ENCODE measurements at places on chromosomes 5 and 9.

GRCh38 chr9:121700165-121700831 is 48.9 kb downstream of the DAB2IP start:
- no peak for DNase-seq

- no peak for DNase-seq
Measured at GRCh38 chr5:56722317-56722716, 93.0 kb upstream of the MAP3K1 start.

DNA sequence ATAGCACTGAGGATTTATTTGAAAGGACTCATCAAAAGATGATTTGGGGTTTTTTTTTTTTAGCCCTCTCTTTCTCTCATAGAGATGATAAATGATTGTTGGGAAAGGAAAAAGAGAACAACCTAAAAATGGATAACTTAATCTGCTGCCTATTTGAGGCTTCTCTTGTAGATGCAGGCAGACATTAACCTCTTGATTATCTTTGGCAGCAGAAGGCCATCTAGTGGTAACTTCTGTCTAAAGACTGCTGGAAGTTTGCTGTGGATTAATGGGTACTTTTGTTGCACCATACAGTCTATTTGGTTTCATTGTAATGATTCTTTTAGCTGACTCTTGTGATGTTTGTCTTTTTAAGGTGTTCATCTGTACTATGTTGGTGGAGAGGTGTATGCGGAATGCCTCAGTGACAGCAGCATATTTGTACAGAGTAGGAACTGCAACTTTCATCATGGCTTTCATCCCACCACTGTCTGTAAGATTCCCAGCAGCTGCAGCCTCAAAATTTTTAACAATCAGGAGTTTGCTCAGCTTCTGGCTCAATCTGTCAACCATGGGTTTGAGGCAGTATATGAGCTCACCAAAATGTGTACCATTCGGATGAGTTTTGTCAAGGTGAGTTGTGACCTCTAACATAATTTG is 18.8 kb downstream of the SMIM32 start:
- no peak for DNase-seq

GRCh38 chr5:131525805-131526204 is 109.2 kb downstream of the RAPGEF6 start:
- DNase-seq = no peak

DNA sequence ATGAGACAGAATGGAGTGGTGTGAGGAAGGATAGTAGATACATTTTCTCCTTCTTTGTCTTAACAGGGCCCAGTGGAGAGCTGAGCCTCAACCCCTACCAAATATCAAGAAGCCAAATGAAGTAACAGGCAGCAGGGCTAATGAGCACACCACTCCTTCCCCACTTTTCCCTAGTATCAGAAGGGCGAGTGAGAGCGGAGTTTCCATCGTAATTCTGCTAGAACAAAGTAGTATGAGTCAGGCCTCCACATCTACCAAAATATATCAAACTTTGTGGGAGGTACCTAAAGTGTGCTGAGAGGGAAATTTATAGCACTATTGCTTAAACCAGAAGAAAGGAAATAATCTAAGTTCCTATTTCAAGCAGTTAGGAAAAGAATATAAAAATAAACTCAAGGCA is 769.0 kb upstream of the RGMB start:
- DNase-seq = no peak

DNA sequence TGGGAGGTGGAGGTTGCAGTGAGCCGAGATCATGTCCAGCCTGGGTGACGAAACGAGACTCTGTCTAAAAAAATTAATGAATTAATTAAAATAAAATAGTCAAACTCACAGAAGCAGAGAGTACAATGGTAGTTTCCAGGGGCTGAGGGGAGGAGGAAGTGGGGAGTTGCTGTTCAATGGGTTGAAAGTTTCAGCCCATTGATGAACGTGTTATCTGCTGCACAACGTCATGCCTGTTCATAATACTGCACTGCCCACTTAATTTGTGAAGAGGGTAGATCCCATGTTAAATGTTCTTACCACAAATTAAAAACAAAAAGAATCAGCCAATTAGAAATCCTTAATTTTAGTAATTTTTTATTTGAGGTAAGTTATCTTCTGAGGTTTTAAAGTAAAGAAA is 16.4 kb upstream of the RUFY1 start:
- DNase-seq = peak; percentile 16

GRCh38 chr9:79116709-79117108 is 455.1 kb upstream of the TLE4 start:
- no peak for DNase-seq

GRCh38 chr9:134251296-134252069 is 74.8 kb upstream of the RXRA start:
- DNase-seq = no peak

- no peak for DNase-seq
Measured at GRCh38 chr5:175288048-175288621, 155.8 kb downstream of the DRD1 start.

DNA sequence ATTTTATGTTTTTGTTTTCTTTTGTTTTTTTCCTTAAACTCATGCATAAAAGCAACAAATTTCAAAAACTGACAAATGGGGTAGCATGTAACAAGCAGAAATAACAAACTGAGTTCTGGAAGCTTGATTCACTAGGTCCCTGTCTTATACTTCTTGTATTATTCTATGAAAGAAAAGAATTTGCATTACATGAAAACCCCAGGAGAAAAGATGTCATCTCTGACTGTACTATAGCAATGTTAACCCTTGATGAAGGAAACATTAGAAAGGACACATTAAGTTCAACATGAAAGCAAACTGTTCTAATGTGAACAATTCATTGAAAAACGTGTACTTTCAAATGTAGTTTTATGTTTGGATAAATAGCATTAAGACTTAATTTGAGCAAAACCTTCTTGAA is 9.2 kb downstream of the RAB14 start:
- DNase-seq = no peak

- no peak for DNase-seq
Measured at GRCh38 chr9:70954126-70954525, 167.3 kb downstream of the TRPM3 start.

DNA sequence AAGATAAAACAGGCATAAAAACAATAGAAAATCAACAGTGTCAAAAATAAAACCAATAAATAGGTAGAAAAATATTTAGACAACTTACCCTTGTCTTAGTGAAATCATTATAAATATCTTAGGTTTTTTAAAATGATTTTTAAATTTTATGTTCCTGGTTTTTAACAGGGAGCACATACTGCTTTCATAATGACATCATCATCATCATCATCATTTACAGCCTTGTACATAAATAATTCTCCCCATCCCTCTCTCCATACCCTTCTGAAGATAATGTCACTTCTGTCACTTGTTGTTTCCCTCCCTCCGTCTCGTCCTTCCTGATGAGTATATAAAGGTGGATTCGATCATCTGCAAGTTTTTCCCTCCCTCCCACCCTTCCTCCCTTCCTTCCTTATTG is 56.6 kb downstream of the CDH9 start:
- no peak for DNase-seq

GRCh38 chr5:7492371-7492770 is 96.4 kb downstream of the ADCY2 start:
- DNase-seq = no peak

GRCh38 chr5:53087621-53088121 is 21.9 kb downstream of the MOCS2 start:
- DNase-seq = no peak

DNA sequence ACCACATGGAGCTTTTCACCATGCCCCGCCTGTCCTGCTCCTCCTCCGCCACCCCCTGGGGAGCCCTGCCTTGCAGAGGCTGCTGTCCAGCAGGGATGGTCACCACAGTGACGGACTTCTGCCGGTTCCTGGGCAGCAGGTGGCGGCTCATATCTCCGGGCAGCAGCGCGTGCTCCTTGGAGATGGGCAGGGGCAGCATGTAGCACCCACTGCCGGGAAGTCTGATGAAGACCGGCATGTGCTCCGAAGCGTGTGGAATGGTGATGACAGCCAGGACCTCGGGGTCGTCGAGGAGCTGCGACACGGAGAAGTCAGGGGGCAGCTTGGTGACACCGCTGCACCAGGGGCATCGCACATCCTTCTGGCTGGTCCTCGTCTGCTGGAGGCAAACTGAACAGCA is 19.2 kb downstream of the PLGRKT start:
- DNase-seq = no peak

GRCh38 chr5:52997424-52997823 is 8.3 kb downstream of the ITGA2 start:
- no peak for DNase-seq

GRCh38 chr5:14399054-14399692 is 182.4 kb upstream of the OTULINL start:
- DNase-seq = no peak

GRCh38 chr9:115229496-115229895 is 111.5 kb upstream of the TNC start:
- DNase-seq = no peak

DNA sequence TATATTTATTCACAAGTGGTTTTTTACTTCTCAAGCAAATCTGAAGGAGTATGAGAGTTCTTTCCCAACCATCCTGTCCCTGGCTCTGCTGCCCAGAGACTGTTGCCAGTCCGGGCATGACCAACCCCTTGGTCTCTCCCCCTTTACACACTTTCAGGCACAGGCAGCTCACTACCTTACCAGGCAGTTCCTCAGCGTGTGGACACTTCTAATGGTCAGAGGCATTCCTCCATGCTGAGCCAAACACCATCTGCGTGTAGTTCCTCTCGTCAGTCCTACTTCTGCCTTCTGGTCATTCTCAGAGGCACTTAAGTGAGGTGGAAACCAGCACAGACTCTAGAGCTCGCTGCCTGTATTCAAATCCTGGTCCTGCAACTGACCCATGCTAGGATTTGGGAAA is 56.1 kb downstream of the TSTD2 start:
- DNase-seq = no peak

GRCh38 chr5:130939059-130939458 is 226.0 kb downstream of the HINT1 start:
- no peak for DNase-seq

GRCh38 chr9:134299883-134300282 is 26.4 kb upstream of the RXRA start:
- DNase-seq = no peak

DNA sequence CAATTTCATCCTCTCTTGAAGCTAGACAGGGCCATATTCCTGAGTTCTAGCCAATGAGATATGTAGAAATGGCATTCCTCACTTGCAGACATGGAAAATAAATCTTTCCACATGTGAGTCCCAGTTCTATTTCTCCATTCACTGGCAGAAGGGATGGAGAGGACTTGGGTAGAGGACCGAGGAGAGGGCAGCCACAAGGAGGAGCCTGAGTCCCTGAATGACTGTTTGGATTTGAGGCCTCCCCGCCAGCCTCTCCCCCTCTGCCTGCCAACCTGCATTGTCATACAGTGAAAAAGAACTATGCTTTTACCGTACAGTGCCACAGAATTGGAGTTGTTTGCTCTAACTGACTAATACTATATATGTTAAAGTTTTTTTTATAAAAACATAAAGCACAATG is 583.0 kb upstream of the WWC1 start:
- DNase-seq = no peak

- DNase-seq = no peak
Measured at GRCh38 chr5:981456-981855, 27.1 kb upstream of the NKD2 start.

- no peak for DNase-seq
Measured at GRCh38 chr9:35364817-35365585, 124.9 kb upstream of the RUSC2 start.

DNA sequence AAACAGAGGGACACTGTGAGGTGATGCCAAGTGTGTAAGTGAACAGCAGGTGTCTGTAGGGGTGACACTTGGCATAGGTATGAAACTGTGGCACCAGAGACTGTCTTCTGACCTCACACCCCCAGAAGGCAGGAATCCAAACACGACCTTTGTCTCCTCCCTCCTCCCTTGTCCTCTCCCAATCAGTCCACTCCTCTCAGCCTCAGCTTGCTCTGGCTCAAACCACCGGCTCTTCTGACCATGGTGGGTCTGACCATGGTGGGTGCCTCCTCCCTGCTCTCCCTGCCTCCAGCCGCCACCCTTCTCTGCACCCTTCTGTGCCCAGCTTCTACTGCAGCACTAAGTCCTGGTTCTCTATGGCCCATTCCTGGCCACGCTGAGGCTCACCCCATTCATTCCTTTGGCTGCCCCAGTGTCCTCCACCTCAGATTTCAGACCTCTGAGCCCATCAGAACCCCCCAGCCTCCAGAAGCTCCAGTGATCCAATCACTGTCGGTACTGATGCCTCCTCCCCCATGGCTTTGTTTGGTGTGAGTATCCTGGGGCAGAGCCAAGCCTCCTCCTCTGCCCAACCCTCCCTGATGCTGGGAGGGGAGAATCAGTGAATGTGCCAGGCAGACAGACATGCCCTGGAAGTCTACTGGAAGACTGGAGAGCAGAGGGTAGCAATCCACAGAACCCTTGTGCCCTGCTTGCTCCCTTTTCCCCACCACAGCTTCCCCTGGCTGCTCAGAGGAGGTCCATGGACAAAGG is 1.7 kb upstream of the ARID3C start:
- no peak for DNase-seq

DNA sequence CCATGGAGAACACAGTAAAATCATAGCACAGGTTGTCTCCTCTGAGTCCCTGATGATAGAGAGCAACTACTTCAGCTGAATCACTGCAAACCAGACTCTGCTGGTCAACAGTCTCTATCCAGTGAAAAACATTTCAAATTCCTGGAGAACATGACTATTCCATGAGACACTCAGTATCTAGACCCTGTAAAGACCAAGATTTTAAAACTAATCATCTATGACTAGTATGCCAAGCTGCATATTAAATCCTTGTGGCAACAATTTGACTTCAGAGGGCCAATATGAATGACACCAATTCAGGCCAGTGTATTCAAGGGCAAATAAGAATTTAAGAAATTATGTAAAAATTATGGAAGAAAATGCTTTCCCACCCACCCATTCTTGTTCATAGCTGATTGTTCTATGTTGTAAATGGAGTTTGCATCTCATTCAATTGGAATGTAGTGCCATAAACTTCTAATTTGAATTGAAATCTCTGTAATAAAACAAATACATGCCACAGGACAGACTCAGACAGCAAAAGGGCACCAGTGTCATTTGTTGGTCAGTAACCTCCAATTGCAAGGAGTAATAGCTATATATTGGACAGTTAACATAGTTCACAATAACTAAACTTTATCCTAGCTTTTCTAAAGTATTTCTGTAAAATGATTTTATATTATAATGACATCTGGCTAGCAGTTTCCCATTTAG is 80.1 kb upstream of the LPAR1 start:
- no peak for DNase-seq

DNA sequence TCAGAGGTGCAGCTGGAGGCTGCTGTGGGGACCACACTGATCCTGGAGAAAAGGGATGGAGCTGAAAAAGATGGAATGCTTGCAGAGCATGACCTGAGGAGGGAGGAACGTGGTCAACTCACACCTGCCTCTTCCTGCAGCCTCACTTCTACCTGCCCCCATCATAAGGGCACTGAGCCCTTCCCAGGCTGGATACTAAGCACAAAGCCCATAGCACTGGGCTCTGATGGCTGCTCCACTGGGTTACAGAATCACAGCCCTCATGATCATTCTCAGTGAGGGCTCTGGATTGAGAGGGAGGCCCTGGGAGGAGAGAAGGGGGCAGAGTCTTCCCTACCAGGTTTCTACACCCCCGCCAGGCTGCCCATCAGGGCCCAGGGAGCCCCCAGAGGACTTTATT is 5.9 kb upstream of the SLC6A7 start:
- DNase-seq = no peak
